ENCODE measurements at places on chromosomes 5 and 9. TPM values are rescaled to one million over a fixed set of nuclear protein-coding genes. Genes with fewer than 3 reads are reported as not detected.

ZER1 gene
- 13.0 TPM for total RNA-seq

THBS4 gene
- total RNA-seq: 1.00 TPM

PCA3 gene
- total RNA-seq: not detected

NDUFA8 gene
- total RNA-seq: 46.3 TPM

PDCD1LG2 gene
- 7.8 TPM for total RNA-seq

BARHL1 gene
- total RNA-seq: not detected

FOXD4L3 gene
- total RNA-seq: 0.21 TPM

ZDHHC11B gene
- total RNA-seq: 0.14 TPM

TAF11L3 gene
- total RNA-seq: not detected

GFI1B gene
- not detected for total RNA-seq

ADAMTS12 gene
- under 0.01 TPM for total RNA-seq

FOXE1 gene
- 7.9 TPM for total RNA-seq

SHOC1 gene
- total RNA-seq: 0.07 TPM

TLR4 gene
- under 0.01 TPM for total RNA-seq

OR1J2 gene
- not detected for total RNA-seq

PCDHA1 gene
- under 0.01 TPM for total RNA-seq

CLIC3 gene
- total RNA-seq: 4.4 TPM
